ENCODE measurements at places on chromosomes 5 and 9. TPM values are rescaled to one million over a fixed set of nuclear protein-coding genes. Genes with fewer than 3 reads are reported as not detected.
A peak's percentile ranks its signal among the peaks of the same experiment; 100 is the strongest.

DNA sequence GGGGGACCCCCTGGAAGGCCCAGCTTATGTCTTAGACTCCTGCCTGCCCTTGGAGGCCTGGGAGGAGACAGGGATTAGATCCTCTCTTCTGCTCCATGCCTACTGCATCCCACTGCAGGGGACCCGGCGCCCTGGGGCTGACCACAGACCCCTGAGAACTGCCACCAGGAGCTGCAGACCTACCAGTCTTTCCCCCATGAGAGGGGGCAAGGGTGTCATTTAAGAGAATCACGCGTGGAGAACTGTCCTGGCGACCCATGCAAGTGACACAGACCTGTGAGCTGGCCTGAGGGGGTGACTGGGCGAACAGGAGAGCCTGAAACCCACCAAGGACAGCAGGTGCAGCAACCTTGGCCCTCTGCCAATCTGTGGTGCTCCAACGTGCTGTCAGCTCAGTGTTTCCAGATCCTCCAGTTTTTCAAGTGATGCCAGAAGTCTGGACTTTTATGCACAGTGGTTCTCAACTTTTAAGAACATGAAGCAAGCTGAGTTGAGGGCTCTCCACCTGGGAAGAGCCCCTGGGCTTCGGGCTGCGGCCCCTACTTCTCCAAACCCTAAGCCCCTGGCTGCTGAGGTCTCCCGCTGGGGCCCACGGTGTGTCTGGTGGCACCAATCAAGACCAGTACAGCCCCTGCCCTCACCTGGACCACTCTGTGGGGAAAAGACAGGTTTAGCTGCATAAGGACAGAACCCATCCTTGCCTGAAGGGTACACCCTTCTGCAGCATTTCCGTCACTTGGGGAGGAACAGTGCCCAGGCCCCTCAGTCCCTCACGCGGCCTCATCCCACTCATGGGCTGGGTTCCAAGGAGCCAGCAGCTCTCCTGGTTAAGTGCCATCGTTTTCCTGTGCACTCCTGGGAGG, 18.2 kb downstream of the GFPT2 start:
- DNase-seq, result no peak

DNA sequence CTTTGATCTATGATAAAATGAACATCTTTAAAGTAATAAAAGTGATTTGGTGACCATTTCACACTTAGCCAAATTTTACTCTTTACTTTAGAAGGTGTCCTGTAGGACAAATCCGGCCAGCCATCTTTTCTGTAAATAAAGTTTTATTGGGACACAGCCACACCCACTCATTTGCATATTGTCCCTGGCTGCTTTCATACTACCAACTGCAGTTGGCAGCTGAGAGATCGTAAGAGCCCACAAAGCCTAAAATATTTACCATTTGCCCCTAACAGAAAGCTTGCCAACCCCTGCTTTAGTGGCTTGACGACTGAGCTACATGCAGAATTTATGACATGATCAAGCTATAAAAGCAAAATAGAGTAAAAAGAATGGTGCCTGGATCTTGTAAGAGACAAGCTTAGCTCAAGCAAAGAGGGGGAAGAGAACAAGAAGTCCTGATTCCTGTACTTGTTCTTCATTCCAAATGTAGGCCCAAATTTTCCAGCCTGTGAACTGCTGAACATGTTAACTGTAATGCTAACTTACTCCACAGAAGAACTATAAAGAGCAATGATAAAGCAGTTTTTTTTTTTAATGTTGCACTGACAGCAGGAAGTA, 7.4 kb upstream of the FBXO10 start:
- no peak for DNase-seq

DNA sequence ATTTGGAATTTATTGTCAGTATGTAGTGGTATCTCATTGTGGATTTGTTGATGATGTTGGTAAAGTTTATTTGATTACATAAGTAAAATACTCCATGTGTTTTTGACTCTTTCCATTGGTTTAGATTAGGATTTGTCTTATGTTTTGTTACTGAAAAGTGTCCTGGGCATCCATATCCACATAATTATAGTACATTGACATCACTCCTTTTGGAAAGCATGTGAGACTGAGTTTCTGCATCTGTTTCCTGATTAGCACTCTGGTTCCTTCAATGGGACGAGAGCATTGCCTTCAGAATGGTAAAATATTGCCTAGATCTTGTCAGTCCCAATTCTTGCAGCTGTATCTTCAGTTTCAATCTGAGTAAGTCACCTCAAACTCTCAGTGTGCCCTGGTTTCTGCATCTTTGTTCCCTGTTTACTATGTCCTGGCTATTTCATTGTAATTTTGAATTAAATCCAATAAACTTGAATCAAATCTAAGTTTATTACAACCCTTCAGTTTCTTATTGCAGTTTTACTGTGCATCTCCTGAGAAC, 128.1 kb downstream of the FBXO38 start:
- no peak for DNase-seq

DNA sequence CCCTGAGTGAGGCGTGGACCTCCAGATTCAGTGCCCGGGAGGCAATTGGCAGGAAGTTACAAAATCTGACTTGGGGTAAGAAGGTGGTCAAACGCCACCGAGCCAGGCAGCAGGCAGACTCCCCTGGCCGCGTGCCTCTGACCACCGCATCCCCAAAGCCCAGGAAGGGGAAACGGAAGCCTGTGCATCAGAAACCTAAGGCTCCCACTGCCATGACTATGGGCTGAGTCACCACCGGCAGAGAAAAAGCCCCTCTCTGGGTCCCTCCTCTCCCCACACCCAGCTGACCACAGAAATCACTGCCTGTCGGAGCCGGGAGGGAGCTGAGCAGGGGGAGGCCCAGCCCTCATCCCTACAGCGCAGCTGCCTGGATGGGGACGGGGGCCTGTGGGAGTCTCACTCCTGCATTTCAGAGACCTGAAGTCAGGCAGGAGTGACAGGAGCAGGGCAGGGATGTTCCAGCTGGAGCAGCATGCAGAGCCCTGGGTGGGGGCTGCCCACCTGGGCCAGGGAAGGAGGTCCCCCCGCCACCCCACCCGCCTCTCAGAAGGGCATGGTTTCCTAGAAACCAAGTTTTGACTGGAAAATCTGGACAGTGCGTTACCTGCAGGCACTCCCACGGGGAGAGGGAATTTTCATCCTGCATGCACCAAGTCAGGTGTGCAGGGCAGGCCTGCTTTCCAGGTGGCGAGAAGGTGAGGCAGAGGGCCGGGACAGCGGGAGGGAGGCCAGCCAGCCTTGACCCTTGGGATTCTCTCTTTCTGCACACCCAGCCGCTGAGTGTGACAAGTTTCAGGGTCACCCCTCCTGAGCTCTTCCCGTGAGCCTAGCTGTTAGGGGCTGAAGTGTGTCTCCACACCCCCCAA, 68.2 kb downstream of the LRSAM1 start:
- DNase-seq, result peak; percentile 100

DNA sequence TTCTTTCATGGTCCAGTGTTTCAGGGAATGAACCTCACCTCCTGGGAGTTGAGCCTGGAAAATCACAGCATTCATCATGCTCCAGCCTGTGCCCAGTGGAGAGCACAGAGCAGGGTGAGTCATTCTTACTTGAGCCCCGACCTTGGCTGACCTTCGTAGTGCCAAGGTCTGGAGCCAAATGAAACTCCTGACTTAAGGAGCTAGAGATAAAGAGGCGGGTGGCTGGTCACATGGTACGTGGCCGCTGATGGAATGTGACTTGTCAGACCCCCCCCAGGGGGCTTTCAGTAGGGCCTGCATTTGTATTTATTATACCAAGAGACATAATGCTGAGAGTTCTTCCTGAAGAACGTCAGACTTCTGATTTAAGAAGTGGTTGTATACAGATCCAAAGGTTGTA, 15.0 kb upstream of the PIP5K1B start:
- peak; percentile 29 for DNase-seq

- DNase-seq, result no peak
Measured at GRCh38 chr5:15717001-15717400, 217.0 kb downstream of the FBXL7 start.

DNA sequence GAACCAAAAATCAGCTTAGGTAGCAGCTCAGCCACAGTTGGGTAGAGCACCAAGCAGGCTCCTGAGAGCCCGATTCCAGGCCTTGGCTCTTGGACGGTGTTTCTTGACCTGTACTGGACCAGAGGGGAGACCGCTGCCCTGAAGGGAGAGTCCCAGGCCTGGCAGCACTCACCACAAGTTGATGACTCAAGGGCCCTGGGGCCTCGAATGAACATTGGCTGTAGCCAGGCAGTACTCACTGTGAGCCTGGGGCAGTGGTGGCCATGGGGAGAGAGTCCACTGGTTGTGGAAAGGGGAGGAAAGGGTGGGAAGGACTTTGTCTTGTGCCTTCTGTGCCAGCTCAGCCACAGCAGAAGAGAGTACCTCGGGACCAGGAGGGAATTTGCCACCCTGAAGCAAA, 166.1 kb downstream of the EDIL3 start:
- peak; percentile 22 for DNase-seq

- no peak for DNase-seq
Measured at GRCh38 chr5:172463031-172463430, 8.7 kb upstream of the SH3PXD2B start.

DNA sequence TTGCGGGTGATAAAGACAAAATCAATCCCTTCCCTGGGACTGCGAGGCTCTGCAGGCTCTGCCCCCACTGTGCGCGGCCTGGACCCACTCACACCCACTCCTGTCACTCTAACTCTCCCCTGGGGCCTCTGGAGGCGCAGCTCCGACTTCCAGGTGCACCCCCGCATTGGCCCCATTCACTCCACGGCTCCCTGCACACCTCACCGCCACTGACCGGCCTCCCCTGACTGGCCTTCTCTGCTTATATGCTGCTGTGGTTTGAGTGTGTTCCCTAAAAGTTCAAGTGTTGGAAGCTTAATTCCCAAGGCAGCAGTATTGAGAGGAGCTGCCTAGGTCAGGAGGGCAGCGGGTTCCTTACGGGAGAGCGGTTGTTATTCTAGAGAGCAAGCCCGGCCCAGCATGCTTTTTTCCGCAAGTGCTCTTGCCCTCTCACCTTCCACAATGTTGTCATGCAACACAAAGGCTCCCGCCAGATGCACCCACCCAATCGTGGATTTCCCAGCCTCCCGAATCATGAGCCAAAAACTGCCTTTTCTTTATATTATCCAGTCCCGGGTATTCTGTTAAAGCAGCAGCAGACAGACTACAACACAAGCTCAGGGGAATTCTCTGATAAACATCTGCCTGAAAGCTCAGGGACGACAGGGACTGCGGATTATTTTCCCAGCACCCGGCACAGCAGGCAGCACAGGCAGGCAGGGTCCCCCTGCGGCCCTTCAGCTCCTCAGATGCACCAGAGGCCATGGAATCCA, 73.5 kb upstream of the LRRTM2 start:
- no peak for DNase-seq

DNA sequence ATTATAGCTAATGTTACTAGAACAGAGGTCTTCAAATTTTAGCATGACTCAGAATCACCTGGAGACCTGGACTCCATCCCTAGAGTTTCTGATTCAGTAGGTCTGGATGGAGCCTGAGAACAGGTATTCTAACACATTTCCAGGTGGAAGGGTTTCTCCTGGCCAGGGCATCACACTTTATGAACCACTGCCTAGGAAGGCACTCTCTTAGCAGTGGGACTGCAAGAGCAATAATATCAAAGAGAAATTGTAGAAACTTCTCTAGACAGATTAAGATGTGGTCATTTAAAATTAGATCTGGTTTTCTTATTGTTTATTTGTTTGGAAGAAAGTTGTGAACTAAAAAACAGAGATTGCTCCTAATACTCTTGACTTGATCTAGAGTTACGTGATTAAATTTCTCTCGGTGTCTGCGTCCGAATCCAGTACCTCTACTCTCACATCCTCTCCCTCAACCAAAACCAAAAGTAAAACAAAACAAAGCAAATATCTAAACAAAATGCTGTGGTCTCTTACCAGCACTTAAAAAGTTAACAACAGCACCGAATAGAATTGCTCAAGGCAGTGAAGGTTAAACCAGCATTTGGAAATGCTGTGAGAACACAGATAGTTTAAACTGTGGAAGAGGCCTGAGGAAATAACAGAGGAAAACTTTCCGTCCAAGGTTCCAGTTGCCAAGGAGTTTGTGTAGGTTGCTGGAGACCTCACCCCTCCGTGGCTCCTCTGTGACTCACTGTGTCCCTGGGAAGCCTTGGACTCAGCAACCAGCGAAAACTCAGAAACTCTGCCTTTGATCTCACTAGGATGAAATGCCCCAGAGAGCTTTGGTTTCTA, 193.4 kb downstream of the ARRDC3 start:
- DNase-seq, result peak; percentile 57

GRCh38 chr5:116861666-116862065, 287.0 kb upstream of the SEMA6A start:
- DNase-seq, result no peak

DNA sequence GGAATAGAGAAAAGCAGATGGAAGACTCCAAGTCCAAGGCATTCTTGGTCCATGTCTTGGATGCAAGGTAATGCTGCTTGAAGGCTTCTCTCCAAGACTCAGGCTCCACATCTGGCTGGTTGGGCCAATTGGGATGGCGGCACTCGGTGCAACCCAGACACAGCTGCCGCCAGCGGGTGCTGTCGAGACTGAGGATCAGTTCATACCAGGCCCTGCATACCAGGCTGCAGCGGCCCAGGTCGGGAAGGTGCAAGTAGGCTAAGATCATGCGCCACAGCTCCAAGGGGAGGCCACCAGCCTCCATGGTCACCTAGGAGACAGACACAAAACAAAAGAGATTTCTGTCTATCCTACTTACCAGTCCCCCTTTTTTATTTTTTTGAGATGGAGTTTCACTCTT, 34.7 kb downstream of the FBXO10 start:
- no peak for DNase-seq

DNA sequence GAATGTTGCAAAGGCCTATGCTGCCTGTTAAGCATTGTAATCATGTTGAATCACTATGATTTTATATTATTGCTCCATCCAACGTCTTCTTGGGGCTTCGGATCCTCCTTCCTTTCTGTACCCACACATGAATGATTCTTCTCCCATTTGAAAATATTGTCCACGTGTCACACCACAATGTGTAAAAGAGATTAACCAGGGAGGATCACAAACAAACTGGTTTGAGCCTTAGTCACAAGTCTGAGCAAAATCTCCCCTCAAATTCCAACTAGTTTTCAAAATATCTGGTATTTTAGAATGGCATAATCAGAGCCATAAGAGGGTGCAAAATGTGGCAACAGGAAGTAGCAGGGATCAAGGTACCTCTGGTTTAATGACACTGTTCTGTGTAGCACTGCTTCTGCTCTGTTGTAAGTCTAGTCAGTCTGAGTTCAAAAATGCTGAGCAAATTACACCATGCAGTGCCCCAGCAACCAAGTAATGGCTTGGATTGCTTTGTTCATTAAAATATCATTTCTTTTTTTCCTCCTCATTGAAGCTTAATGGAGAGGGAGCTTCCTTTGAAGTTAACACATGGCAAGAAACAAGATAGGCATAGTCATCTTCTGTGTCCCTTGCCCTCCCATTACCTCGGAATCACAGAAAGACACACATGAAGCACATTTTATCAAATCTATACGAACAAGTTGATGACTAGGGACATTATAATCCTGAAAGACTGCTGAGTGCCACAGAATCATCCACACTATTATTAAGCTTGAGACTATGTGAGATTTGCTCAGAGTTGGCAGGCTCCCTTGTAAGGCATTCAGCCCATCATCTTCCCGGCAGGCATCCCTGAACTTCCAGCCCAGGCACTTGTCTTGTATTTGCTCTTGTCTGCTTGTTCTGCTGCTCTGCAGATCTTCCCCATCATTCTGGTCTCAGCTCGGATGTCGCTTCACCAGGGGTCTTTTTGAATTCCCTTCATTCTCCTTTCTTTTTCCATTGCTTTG, 102.0 kb upstream of the PRLR start:
- no peak for DNase-seq

- DNase-seq, result no peak
Measured at GRCh38 chr5:133839721-133840120, 128.7 kb downstream of the C5orf15 start.

- DNase-seq, result no peak
Measured at GRCh38 chr9:101242651-101243050, 142.2 kb downstream of the BAAT start.

GZMA gene
- total RNA-seq, result not detected

GFI1B gene
- 0.19 TPM for total RNA-seq

FBP2 gene
- not detected for total RNA-seq
